ENCODE measurements at places on chromosomes 16 and 17.

DNA sequence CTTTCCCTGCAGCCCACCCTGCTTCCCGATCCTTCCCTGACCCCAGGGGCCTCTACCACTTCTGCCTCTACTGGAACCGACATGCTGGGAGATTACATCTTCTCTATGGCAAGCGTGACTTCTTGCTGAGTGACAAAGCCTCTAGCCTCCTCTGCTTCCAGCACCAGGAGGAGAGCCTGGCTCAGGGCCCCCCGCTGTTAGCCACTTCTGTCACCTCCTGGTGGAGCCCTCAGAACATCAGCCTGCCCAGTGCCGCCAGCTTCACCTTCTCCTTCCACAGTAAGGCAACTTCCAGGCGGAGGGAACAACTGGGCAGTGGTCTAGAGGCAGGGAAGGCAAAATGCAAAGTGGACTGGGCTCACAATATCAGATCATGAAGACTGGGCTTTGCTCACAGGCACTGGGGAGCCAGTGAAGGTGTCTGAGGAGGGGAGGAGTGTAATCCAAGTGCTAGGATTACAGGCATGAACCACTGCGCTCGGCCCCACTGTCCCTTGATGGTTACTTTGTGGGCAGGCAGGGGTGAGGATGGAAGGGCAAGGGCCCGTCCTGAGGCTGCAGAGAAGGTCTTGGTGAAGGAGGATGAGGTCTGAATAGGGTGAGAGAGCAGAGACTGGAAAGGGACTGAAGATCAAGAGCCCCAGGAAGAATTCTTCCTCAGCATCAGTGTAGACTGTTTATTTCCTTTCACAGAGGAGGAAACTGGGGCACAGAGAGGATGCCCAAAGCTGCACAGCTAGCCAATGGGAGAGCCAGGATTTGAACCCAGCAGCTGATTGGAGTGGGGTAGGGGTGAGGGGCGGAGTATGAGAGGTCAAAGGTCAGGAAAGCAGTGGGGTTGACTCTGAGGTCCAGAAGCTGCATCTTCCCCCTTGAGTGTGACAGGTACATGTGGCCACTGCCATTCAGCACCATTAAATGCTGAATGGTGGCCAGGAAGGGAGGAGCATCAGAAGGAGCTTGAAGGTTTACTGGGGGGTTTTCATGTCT, 16.5 kb upstream of the ADGRG3 start:
- DNase-seq, result no peak

DNA sequence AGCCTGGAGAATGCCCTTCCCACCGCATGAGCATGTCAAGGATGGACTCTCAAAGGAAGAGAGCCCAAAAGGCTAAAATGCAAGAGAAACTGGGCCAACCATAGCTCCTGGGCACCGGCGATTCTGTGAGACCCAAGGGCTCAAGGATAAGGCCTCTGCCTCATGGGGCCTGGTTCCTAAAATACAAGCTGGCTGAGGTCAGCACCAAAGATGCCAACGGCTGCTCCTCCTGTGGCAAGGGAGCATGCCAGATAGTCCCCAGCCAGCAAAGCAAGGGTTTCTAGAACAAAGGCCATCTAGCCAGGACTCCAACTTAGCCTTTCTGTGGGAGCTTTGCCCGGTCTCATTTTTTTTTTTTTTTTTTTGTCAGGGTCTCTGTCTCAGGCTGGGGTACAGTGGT, 20.1 kb downstream of the GPRC5B start:
- DNase-seq, result no peak

- no peak for DNase-seq
Observed at GRCh38 chr16:4261557-4262172, 11.2 kb downstream of the TFAP4 start.

DNA sequence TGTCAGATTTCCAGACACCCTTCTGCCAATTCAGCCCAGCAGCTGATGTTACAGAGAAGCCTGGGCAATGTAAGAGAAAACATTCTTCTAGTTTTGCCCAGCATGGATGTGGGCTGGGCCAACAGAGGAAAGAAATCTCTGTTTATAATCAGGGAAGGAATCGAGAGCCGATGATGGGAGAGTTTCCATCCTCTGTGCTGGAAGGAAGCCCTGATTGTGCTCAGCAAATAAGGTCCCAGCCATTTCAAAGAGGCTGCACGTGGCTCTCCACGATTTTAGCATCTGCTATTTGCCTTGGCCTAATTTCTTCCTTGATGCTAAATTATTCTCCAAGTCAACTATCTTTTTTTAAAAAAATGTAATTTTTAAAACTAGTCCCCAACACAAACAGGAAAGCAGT, 70.0 kb downstream of the IRX6 start:
- DNase-seq, result no peak

- peak; percentile 72 for DNase-seq
Observed at GRCh38 chr17:82205720-82206508, 6.7 kb downstream of the CCDC57 start.

- DNase-seq, result no peak
Observed at GRCh38 chr16:7085776-7086175, 246.9 kb upstream of the RBFOX1 start.

DNA sequence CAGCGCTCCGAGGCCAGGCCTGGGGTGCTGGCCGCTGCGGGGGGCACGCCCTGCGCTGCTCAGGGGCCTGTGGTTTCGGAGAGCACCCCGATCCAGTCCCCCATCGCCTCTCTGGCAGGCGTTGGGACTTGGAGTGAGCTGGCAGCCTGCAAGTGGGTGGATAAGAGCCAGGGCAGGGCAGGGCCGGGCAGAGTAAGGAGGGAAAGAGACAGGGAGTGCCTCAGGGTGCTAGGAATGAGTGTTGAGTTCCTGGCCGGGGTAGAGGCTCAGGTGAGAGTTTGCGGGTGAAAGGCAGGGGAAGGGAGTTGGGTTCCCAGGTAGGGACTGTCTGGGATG, 1.3 kb downstream of the CDH13 start:
- no peak for DNase-seq

DNA sequence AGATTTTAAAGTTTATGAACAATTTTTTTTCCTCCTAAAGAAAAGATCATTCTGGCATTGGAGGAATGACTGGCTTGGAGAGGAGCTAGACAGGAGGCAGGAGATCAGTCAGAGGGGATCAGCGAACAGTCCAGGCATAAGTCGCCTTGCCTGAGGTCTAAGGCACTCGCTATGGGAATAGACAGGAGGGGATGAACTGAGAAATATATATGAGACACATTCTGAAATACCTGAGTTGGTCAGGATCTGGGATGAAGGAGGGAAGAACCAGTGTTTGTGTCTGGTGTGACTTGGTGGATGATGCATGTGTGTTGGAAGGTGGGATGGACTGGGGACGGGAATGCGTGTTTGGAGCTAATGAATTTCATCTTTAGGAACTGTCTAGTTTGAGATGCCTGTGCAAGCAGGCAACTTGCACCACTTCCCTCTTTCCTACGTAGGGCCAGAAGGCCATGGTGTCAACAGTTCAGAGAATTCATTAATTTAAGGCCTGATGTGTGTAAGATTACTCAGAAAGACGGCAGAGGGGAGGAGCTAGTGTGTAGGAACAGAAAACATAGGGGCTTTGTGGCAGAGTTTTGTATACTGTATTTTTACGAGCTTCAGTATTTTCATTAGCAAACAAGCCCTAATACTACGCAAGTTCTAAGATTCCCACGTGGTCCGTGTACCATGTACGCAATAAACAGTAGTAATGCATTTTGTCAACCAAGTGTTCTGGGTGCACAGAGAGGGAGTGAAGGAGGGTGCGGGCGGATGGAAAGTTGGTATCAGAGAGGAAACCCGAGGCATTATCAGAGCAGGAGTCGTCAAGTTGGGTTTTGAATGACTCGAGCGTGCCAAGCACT, 825 bp downstream of the HEATR6 start:
- peak; percentile 64 for DNase-seq

- DNase-seq, result no peak
Observed at GRCh38 chr16:47925811-47926460, 229.9 kb downstream of the ABCC12 start.

DNA sequence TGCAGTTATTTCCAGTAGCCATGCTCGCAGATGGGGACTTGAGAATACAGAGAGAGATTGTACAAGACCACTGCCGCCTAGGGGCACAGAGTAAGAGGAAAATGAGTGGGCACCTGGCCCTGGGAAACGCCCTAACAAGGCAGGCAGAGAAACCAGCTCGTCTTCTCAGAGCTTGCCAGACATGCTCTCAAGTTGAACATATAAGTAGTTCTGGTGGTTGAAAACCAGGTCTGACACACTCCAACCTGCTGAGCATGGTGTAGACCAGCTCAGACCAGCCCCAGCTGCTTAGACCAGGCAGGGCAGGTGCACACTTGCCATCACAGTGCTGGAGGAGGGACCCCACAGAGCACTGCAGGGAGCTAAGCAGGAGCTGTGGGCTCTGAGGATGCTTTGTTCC, 250.5 kb downstream of the CPPED1 start:
- no peak for DNase-seq

DNA sequence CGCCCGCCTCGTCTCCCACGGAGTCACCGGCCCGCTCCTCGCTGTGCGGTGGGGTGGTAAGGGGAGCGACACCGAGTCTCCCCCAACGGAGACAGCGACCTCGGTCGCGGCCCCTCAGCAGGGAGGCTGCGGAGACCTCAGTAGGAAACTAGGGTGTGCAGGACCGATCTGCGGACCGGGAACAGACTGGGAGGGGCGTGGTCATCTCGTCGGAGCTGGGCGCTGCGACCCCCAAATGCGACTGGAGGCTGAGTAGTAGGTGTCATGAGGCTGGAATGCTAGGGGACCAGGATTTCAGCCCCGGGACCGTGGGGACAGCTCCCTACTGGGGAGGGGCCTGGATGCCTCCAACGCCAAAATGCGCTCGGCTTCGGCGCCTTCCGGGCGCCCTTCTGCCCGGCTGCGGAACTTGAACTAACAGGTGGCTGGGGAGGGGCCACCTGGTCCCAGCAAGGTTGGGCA, 1.3 kb downstream of the CACNG4 start:
- DNase-seq, result no peak

DNA sequence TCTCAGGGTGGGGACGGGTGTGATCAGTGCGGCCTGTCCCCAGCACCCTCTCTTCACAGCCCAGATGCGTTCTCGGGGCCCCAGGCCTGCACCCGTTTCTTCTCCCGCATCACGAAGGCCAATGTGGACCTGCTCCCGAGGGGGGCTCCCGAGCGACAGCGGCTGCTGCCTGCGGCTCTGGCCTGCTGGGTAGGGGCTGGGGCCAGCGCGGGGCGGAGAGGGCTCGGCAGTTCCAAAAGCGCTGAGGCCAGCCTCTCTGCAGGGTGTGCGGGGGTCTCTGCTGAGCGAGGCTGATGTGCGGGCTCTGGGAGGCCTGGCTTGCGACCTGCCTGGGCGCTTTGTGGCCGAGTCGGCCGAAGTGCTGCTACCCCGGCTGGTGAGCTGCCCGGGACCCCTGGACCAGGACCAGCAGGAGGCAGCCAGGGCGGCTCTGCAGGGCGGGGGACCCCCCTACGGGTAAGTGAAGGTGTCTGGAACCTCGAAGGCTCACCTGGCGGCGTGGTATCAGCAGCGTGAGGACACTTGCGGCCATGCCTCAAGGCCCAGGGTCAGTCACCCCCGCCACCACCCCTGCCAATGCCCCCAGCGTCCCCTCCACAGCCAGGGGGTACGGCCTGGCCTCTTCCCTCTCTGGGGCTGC, 4.4 kb downstream of the MSLN start:
- no peak for DNase-seq

GRCh38 chr16:84281074-84281473, 13.6 kb upstream of the WFDC1 start:
- DNase-seq, result peak; percentile 14

DNA sequence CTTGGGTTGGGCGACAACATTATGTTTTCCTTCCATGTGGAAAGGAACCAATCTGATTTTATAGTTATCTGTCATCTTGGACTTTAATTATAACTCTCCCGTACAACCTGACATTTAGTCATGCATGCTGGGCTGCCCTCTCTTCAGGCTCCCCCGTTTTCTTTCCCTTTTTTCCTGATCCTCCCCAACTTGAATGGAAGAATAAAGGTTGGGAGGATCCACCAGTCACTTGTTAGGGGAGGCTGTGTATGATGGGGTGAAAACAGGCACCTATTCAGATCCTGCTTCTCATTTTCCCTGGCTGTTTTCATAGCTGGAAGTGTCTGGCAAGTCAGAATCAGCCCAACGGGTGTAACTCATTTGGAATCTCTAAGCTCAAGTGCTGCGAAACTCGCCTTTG, 267.2 kb upstream of the SALL1 start:
- DNase-seq, result no peak

- DNase-seq, result peak; percentile 49
Observed at GRCh38 chr16:79098907-79099306, 501.6 kb downstream of the MAF start.

DNA sequence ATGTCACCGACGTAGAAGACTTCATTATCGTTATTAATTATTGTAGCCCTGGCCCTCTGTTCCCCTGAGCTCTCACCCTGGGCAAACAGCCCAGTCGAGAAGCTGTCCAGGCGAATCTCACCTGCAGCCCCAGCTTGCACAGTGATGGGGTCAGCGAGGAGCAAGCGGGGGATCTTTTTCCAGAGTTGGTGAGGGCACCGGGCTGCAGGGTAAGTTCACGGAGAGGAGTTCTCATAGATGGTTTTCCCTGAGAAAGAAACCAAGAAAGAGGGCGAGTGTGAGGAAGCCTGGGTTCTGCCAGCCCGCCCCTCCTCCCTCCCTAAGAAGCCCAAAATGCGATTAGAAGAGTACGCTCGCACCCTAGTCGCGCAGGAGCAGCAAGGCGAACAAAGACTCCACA, 436 bp downstream of the SPAG5 start:
- DNase-seq, result no peak

DNA sequence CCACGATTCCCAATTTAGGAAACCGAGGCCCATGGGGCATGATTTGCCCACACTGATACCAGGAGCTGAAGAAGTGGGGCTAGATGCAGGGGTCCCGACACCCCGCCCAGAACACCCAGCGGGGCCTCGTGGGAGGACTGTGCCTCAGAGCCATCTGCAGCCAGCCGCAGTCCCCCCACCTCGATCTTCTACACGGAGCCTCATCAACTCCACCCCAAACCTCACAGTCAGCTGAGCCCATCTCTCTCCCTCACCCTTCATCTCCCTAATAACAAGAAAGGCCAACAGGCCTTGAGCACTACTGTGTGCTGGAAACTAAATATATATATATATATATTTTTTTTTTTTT, 4.2 kb downstream of the ITGAE start:
- no peak for DNase-seq

DNA sequence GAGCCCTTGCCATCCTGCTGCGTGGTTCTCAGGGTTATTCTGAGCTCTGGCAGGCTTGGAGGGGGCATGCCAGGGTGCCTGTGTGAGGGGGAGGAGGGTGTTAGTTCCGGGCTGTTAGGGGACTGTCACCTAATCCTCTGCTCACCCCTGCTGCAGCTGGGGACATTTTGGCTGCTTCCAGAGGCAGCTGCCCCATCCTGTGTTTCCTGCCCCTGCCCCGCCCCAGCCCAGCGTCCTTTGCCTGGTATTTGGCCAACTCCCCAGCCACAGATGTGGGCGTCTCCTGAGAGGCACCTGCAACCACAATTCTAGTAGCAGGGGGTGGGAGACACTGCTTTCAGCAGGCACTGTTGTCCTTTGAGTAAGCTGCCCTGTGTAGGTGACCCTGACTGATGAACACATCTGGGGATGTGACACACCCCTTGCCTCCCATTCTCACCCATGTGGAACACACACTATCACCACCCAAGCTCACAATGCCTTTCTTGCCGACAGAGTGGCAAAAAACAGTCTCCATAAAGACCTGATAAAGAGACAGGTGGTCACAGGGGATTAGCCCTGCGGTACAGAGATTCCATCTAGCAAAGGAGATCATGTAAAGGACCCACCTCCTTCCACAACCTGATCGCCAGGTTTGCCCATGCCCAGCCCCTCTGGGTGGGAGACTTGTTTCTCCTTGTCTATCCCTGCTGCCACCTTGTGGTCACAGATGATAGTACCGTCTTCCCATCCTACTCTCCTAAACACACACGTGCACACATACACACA, at the start of gene CHRNE:
Gene CHRNE, minus strand, starts transcription at position 48 of the 768 bp plus-strand sequence. Its CDS starts 35 bp downstream, at position 13.
- DNase-seq, result peak; percentile 71

- peak; percentile 100 for DNase-seq
Observed at GRCh38 chr17:17836250-17836817, 452 bp downstream of the SREBF1 start.

GRCh38 chr17:73029991-73030390, 62.5 kb downstream of the SLC39A11 start:
- DNase-seq, result no peak

All from inflammatory macrophage treated with lipopolysaccharide for 1 hour (primary cell).